ENCODE measurements at places on chromosomes 1 and 21.

DNA sequence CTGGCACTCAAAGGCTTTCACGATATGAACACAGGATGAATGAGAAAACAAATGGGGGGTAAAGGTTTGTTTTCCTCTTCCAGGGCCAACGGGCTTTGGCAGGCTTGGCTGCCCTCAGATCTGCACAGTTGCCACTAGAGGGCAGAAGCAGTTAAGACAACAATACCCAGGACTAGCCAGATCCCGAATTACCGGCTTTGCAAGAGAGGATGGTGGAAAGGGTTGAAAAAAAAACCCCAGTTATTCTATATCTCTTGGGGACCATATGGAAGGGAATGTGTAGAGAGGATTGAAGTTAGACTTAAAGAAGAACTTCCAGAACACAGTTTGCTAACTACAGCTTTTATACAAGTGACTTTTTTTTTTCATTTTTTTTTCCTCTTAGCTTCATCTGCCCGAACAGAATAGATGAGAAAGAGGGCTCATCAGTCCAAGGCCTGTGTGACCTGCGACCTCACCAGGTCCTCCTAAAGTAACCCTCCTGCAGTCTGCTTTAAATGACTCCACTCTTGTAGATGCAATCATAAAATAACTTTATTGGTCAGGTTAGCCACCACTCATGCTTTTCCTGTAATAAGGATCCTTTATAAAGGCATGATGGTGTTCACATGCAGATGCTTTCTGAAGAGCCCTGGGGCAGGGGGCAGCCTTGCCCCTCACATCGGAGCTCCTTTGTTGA, 10.7 kb downstream of the FMOD start:
- DNase-seq = peak; percentile 72

- DNase-seq = no peak
Measured at GRCh38 chr1:166141969-166142368, 24.8 kb downstream of the FAM78B start.

GRCh38 chr1:3560251-3560871, 50.9 kb downstream of the MEGF6 start:
- DNase-seq = no peak

DNA sequence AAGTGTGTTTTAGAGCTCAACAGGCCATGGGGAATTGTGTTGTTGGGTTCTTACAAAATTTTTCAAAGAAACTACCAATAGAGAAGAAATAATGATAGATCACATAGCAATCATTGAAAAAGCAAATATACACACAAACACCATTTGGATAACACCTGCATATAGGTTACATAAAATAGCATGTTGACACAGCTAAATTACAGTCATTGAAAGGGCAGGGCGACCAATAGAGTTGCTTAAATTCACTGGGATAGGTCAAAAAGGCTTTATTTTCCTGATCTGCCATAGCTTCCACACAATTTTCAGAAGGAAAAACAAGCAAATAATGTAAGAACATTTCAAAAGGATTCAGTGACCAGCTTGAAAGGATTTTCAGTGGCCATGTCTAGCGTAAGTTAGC, 57.9 kb upstream of the FGGY start:
- DNase-seq = no peak

GRCh38 chr1:150708595-150708994, 11.6 kb upstream of the GOLPH3L start:
- DNase-seq = no peak

DNA sequence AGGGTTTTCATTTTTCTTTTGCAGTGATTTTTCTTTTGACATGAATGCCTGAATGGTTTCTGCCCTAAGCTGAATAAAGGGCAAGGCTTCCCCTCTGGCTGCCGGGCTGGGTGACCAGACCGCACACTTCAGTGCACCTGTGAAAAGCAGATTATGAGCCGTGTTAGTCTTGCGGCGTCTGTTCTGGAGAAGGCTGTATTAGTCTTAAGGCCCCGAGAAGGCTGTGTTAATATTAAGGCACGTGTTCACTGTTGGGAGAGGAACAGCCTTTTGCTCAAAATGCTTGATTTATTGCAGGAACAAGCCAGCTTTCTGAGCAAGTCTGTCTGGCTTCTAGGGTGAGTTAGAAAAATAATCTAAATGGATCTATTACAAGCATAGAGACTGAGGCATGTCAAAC, 54.7 kb upstream of the DNAH14 start:
- no peak for DNase-seq

GRCh38 chr1:198534548-198535418, 5.7 kb downstream of the ATP6V1G3 start:
- no peak for DNase-seq
